LHCN-M2 (cell line): ENCODE measurements at places on chromosomes 4 and X.

DNA sequence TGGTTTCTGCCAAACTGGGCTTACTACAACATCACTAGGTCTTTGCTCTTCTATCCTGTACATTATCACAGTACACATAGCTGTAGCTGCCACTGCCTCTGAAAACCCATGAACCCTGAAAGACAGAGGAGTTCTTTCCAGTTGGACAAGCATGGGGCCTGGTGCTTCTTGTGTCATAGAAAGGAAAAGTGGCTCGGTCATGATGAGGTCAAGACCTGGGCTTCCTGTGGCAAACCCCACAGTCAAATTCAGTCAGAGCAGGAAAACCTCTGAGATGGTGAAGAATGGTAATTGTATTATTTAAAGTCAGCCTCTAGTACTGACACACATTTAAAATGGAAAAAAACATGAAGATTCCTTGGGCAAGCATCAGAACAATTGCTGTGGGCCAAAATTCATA lies 133.3 kb upstream of the PRPS2 start:
- DNase-seq, result no peak

DNA sequence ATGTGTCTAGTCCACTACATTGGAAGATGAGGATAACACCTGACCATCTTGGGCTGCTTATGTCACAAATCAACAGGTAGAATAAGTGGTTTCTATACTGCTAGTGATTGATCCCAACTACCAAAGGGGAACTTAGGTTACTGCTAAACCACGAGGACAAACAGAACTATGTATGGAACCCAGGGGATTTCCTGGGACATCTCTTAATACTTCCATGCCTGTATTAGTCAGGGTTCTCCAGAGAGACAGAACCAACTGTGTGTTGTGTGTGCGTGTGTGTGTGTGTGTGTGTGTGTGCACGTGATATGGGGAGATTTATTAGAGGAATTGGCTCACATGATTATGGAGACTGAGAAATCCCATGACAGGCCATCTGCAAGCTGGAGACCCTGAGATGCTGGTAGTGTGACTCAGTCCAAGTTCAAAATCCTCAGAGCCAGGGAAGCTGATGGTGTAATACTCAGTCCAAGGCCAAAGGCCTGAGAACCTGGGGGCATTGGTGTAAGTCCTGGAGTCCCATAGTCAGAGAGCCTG lies 16.2 kb upstream of the AFF1 start:
- DNase-seq, result peak; percentile 81

- DNase-seq, result no peak
Measured at GRCh38 chrX:2283111-2283859, 217.5 kb downstream of the DHRSX start.

- DNase-seq, result no peak
Measured at GRCh38 chr4:53366301-53366716, 448 bp upstream of the SCFD2 start.

- no peak for DNase-seq
Measured at GRCh38 chr4:40858962-40859361, 109.2 kb downstream of the NSUN7 start.

DNA sequence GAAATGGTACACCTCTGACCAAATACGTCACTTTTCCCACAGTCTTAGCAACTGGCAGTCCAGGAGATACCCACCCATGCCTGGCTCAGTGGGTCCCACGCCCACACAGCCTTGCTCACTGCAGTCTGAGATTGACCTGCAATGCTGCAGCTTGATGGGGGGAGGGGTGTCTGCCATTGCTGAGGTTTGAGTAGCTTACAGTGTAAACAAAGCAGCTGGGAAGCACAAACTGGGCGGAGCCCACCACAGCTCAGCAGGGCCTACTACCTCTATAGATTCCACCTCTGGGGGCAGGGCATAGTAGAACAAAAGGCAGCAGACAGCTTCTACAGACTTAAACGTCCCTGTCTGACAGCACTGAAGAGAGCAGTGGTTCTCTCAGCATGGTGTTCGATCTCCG lies 52.7 kb downstream of the AMER1 start:
- DNase-seq, result no peak

DNA sequence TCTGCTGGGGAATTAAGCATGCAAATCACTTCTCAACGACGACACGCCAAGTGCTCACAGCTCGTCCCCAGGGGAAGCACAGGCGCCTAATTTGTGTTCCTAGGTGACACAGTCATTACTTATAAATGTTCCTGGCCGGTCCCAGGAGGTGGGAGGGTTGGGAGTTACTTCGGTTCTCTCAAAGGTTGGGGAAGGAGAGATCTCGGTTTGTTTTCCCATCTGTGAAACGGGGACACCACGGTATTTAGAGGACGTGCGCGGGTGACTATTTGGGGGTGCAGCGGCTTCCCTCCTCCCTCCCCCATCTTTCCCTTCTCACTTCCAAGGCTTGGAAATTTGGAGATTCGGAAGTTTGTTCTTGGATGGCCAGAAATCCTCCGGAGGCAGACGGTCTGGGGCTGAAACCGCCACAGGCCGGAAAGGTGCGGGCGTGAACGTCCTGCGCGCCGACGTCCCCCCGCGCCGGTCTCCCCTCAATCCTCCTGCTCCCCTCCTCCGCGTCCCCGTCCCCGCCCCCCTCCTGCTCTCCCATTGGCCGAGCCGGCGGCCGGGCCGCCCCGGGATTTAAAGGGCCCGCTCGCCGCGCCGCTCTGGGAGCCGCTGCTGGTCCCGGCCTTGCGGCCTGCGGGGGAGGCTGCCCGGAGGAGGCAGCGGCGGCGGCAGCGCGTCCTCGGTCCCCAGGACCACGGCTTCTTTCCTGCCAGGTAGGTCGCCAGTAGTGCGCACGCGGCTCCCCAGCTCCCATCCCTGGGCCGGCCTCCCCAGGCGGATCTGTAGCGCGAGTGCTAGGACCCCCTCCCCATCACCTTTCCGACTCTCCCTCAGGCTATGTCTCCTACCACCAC lies at the start of gene PORCN:
Gene PORCN, plus strand, starts transcription at position 593 of the 845 bp plus-strand sequence. CDS start 829 bp downstream, outside the sequence.
- peak; percentile 71 for DNase-seq

GRCh38 chr4:56468097-56468422 lies 643 bp downstream of the SRP72 start:
- DNase-seq, result no peak

DNA sequence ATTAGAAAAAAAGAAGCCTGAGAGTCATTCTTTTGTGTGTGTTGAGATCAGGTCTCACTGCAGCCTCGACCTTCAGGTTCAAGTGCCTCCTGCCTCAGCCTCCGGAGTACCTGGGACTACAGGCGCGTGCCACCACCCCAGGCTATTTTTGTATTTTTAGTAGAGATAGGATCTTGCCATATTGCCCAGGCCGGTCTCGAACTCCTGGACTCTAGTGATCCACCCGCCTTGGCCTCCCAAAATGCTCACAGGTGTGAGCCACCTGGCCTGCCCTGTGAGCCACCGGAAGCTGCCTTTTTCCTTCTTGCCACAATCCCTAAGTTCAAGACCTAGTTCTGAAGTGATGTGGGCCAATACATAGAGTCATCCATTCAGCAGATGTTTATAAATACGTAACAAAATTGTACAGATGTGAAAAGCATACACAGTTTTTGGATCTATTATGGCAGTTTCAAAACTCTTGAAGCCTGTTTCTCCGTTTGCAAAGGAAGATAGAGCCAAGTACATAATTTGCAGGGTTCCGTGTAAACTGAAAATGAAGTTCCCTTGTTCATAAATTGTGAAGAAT lies 536 bp upstream of the CTSO start:
- DNase-seq, result no peak

DNA sequence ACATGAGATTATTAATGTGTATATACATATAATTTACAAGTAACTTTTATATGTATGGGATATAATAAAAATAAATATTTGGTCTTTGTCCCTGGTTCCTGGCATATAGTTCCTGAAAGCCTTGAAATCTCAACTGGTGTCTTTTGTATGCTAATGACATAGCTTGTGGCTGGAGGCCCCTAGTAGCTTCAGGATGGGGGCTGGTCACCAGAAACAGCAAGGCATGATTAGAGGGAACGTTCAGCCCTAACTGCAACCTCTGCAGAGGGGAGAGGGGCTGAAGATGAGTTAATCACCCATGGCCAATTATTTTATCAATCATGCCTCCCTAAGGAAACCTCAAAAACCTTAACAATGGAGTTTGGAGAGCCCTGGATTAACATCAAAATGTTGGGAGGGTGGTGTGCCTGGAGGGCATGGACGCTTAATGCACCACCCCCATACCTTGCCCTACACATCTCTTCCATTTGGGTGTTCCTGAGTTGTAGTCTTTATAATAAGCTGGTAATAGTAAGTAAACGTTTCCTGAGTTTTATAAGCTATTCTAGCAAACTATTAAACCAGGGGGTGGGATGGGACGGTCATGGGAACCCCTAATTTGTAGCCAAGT lies 21.3 kb downstream of the PIN4 start:
- DNase-seq, result no peak

- DNase-seq, result peak; percentile 44
Measured at GRCh38 chr4:173522160-173522950, 7.7 kb downstream of the HAND2 start.

GRCh38 chr4:56301181-56301996 lies 85.9 kb downstream of the AASDH start:
- DNase-seq, result peak; percentile 74

DNA sequence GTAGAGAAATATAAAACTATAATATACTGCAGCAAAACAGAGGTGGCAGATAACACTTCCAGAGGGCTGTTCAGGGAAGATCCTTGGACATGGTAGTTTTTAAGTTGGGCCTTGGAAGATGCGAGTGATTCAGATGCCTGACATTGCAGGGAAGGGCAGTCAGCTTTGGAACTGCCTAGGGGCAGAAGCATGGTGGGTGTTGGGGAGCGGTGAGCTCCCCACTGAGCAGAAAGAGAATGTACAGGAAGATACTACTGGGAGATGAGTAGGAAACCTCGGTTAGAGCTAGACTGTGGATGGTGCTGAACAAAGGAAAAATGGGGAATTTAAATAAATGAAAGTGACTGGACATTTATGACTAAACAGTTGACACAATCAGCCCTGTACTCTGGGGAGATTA lies 24.9 kb upstream of the SEC24B start:
- DNase-seq, result no peak

- no peak for DNase-seq
Measured at GRCh38 chr4:187577941-187578480, 417.6 kb upstream of the ZFP42 start.

- DNase-seq, result no peak
Measured at GRCh38 chr4:184428787-184429186, 45.6 kb downstream of the IRF2 start.

- peak; percentile 9 for DNase-seq
Measured at GRCh38 chr4:184306949-184307348, 89.3 kb upstream of the ENPP6 start.

DNA sequence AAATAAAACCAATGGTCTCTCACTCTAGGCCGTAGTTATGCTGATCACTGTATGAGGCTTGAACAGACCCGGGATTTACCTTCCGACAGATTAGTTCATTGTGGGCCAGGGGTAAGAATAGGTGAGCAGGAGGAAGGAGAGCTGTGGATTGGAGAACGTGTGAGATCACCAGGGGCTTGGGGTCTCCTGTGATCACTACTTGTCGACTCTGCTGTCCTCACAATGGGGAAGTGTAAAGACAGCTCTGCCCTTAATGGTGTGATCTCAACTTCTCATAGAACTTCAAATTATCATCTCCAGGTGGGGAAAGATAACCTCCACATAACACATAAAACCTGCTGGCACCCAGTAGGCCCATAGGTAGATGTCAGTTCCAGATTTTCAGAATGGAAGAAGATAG lies 56.2 kb upstream of the RPS6KA3 start:
- no peak for DNase-seq

GRCh38 chr4:152577708-152578396 lies 42.0 kb upstream of the FBXW7 start:
- no peak for DNase-seq

- peak; percentile 63 for DNase-seq
Measured at GRCh38 chr4:85778632-85779131, 303.7 kb downstream of the ARHGAP24 start.

- DNase-seq, result peak; percentile 17
Measured at GRCh38 chrX:134572816-134573682, 85.2 kb downstream of the PLAC1 start.

- DNase-seq, result peak; percentile 75
Measured at GRCh38 chr4:95095348-95095974, 337.7 kb downstream of the BMPR1B start.

GRCh38 chr4:36178484-36178883 lies 65.8 kb downstream of the ARAP2 start:
- DNase-seq, result no peak

- DNase-seq, result peak; percentile 2
Measured at GRCh38 chr4:90799895-90800294, 672.7 kb downstream of the CCSER1 start.

GRCh38 chr4:104416725-104417356 lies 77.9 kb downstream of the CXXC4 start:
- DNase-seq, result no peak

- DNase-seq, result peak; percentile 25
Measured at GRCh38 chr4:75895744-75896314, 6.4 kb downstream of the PPEF2 start.

GRCh38 chrX:30576881-30577280 lies 685 bp downstream of the TASL start:
- DNase-seq, result no peak

DNA sequence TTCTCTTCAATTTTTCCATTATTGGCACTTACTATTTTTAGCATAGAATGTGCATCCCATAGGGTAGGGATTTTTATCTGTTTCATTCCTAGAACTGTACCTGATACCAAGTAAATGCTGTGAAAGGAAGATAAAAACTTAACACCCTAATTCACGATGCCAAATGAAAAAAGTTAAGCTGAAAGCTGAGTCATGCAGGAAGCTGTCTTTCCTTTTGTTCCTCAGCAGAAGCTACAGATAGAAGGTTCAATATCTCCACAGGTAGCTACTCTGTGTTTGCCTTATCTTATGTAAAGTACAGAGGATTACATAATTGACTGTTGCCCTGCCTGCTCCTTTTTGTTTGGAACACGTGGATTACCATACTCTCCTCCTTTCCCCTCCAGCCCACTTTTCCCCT lies 77.0 kb downstream of the LRP2BP start:
- DNase-seq, result no peak

DNA sequence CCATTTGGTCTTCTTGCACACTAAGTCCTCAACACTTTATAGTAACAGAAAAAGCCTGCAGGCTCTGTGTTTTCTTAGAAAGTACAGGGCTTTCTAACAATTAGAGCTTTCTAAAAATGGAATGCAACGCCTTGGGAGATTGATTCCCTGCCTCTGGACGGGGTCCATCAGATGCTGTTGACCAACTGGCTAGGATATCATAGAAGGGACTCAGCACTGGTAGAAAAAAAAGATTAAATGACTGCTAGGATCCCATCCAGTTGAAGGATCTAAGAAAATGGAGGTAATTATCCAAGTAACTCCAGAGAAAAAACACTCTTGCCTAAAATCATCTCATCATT lies 39.5 kb downstream of the USP46 start:
- DNase-seq, result no peak

GRCh38 chr4:69649207-69649606 lies 3.8 kb downstream of the UGT2A1 start:
- peak; percentile 19 for DNase-seq

- DNase-seq, result no peak
Measured at GRCh38 chr4:71867598-71867997, 83.7 kb upstream of the GC start.

DNA sequence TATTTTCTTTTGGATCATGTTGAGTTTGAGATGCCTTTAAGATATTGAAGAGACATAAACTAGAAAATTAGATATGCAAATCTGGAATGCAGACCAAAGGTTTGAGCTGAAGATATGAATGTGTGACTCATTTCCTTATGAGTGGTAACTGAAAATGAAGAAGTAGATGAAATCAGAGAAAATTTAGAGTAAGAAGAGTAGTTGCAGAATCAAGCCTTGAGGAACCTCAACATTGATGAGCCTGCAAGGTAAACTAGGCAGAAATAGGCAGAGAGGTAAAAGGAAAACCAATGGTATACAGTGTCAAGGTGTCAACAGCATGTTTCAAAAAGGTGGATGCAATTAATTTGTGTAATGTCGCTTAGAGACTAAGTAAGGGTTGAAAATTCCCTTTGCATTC lies 142.8 kb downstream of the MOSPD2 start:
- DNase-seq, result no peak
